CD4-positive, alpha-beta T cell treated with Interleukin-15 for 4 hours (primary cell): ENCODE measurements at places on chromosomes 2 and 18.

DNA sequence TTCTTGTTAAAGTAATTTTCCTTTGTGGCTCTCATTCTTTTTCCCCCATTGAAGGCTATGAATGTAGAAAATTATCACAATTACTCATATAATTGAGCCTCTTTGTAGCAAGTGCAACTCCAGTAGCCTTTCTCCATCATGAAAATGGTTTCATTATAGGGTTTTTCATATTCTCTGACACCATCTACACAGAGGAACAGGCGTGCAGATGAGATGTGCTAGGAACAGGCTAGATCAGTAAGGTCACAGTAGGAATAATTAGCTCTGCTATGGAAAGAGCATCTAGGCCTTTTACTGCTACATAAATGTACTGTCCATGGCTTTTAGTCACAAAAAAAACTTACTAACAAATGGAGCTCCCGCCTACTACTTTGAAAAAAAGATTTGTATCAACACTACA lies 12.6 kb upstream of the DLX1 start:
- DNase-seq: no peak

- DNase-seq: no peak
Measured at GRCh38 chr2:37795456-37795855, 124.0 kb upstream of the CDC42EP3 start.

DNA sequence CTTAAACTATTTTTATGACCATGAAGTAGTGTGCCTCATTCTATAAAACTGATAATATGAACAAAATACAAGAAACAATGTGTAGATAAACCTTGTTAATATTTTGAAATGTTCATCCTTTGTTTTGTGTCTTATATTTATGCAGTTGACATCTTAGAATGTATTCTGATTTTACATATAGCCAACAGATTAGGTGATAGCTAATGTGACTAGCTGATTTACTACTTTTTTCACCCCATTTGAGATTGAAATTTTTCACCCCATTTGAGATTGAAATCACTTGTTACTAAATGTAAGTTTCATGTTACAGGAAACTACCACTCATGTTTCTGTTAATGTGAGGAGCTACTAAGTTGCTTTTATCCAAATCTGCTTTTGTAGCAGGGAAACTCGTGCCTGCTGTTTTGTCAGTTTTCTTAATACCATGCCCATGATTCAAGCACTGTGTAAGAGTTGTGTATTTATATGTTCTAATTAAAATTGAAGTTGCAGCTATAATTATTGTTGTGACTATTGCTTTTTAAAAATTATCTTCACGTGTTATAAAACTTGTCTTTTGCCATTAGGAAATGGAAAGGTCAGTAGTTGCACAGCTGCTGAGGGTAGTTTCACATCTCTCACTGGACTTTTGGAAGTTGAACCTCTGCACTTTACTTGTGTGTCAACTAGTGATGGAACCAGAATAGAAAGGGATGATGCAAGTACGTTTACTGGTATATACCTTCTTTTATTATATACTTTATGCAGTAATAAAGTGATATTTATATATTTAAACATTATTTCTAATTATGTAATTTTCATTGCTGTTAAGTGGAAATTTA lies 96.6 kb downstream of the BIRC6 start:
- DNase-seq: no peak

GRCh38 chr2:96547203-96547641 lies 10.7 kb downstream of the ARID5A start:
- no peak for DNase-seq

- no peak for DNase-seq
Measured at GRCh38 chr2:161625314-161625919, 1.2 kb downstream of the SLC4A10 start.

- no peak for DNase-seq
Measured at GRCh38 chr2:218829868-218830451, 1.6 kb downstream of the PRKAG3 start.
